ENCODE measurements at places on chromosomes 4 and X.

- DNase-seq: no peak
Observed at GRCh38 chr4:68256284-68256683, 10.8 kb upstream of the TMPRSS11B start.

GRCh38 chr4:31338000-31338399 lies 617.8 kb downstream of the PCDH7 start:
- no peak for DNase-seq

GRCh38 chr4:53937918-53938317 lies 126.5 kb downstream of the CHIC2 start:
- no peak for DNase-seq

DNA sequence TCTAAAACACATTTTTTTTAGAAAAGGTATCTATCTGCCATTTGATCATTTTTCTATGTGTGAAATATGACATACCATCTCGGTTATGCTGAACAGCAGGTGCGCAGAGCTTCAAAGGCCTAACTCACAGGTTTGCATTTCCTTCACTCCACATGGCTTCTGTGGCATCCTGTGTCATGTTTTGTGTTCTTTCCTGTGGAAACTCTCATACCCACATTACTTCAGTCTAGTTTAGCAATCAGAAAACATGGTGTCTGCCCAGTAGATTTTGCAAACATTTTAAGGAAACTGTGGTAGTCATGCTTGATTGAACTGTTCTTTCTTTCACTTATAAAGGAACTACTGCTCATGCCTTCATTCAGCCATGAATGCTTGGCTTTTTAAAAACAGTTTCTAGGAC lies 11.3 kb upstream of the ARAP2 start:
- DNase-seq: peak; percentile 43
